ENCODE measurements at places on chromosomes 16 and 17.
A peak's percentile ranks its signal among the peaks of the same experiment; 100 is the strongest.

DNA sequence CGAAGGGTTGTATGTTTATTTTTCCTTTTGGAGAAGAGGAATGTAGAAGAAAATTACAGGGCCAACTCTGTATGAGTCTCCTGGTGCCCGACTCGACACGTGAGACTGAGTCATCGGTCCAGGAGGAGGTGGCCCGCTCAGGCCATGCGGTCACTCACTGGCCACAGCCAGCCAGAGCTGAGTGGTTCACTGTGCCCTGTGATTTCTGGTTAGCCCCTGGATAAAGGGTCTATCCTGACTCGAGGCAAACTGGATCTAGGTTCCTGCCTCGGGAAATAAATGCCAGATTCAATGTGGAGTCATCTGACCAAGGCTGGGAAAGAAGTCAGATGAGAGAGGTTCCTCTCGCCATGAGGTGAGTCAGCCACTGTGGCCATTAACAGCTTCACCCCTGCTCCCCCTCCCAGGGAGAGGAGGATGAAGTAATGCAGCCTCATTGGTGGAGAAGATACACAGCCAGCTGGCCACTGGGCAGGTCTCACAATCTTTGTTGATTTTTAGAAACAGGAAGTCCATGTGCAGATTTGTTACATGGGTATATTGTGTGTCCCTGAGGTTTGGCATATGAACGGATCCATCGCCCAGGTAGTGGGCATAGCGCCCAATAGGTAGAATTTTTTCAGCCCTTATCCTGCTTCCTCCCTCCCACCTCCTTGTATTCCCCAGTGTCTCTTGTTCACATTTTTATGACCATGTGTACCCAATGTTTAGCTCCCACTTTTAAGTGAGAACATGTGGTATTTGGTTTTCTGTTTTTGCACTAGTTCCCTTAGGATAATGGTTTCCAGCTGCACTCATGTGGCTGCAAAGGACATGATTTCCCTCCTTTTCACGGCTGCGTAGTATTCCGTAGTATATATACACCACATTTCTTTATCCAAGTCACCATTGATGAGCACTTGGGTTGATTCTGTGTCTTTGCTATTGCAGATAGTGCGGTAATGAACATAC, 21.7 kb upstream of the USP36 start:
- DNase-seq: no peak

GRCh38 chr16:62665269-62665668, 629.0 kb upstream of the CDH8 start:
- no peak for DNase-seq

DNA sequence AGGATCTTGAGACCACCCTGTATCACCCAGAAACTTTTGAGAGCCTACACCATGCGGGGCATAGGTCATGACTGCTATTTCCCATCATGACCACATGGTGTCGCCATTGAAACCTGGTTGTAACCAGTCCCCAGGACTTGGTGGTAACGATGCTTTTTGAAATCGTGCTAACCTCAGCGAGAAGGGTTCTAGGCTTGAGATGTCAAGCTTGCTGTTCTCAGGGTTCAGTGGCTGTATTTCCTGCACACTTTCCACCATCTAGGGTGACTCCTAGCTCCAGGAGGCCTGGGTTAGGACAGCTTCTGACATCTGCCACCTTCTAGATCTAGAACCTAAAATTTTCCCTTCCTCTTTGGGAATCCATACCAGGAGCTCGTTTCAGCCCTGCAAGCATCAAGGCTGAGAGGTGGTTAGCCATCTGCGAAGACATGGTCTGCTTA, 13.0 kb upstream of the SPNS3 start:
- DNase-seq: peak; percentile 31

DNA sequence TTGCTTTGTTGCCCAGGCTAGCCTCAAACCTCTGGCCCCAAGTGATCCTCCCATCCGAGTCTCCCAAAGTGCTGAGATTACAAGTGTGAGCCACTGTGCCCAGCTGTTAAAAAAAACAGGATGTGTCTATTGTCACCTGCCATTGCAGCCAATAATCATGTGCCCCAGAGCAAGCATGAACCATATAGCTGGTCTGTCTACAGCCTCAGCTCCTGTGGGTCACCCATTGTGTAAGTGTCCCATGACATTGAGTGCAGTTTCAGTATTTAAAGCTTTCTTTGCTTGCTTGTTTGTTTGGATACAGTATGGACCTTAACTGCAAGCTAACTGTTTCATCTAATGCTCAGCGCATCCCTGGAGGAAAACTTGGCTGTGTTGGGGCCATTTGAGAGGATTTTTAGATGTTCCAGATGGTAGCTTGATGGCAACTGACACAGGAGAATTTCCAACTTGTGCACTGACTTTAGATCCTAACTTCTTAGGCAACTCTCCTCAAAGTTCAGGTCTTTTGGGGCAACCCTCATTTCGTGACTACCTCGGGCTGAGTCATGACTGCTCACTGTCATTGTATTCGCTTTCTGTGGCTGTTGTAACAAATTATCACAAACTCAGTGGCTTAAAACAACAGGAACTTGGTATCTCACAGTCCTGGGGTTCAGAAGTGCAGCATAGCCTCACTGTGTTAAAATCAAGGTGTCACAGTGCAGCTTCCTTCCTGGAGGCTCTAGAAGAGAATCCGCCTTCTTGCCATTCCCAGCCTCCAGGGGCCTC, 30.3 kb upstream of the ADORA2B start:
- no peak for DNase-seq

GRCh38 chr16:79645701-79646100, 45.2 kb upstream of the MAF start:
- DNase-seq: no peak

GRCh38 chr17:17127156-17127555, 79.0 kb downstream of the PLD6 start:
- DNase-seq: no peak

DNA sequence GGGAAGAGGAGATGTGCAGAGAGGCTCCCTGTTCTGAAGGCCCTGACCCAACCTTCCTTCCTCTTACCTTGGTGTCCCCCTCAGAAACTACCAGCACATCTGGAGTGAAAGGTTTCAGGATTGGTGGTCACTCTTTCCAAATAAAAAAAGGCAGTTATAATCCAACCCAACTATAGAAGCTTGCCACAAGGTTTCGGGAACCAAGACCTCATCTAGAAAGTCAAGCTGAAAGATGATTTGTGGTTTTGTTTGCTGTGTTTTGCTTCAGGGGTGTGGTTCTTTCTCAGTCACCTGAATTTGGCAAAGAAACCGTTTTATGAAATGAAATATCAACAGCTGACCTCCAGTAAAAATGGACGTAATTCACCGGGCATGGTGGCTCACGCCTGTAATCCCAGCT, 19.3 kb downstream of the SHMT1 start:
- no peak for DNase-seq

- no peak for DNase-seq
Observed at GRCh38 chr16:89893642-89894548, 20.5 kb downstream of the TCF25 start.

- no peak for DNase-seq
Observed at GRCh38 chr16:85448557-85449190, 164.4 kb upstream of the GSE1 start.

GRCh38 chr17:79968116-79968515, 67.6 kb downstream of the TBC1D16 start:
- DNase-seq: no peak

GRCh38 chr17:36057911-36058310, 6.2 kb upstream of the CCL18 start:
- no peak for DNase-seq

GRCh38 chr17:20914658-20915057, 128.2 kb downstream of the USP22 start:
- no peak for DNase-seq

DNA sequence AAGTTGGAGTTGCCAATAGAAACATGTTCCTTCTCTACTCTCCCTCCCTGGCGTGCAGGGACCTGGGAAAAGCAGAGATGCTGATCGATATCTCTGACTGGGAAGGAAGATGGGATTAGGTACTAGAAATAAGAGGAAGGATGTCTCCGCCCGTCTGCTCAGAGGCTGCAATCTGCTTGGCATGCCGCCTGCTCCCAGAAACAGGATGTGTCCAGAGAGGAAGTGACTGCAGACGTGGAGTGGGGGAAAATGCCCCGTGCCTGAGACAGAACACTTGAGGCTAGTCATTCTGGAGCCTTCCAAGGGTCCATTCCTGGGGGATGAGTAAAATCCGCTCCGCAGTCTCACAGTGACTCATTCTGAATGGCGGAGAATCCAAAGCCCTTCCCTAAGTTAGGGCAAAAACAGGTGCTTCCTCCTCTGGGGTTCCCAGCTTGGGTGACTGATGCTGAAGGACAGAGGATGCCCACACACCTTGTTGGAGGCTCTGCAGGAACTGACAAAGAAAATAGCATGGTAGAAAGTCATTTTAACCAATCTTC, 45.0 kb upstream of the SMURF2 start:
- DNase-seq: no peak

GRCh38 chr16:1076801-1077576, 4.4 kb downstream of the SSTR5 start:
- DNase-seq: no peak

DNA sequence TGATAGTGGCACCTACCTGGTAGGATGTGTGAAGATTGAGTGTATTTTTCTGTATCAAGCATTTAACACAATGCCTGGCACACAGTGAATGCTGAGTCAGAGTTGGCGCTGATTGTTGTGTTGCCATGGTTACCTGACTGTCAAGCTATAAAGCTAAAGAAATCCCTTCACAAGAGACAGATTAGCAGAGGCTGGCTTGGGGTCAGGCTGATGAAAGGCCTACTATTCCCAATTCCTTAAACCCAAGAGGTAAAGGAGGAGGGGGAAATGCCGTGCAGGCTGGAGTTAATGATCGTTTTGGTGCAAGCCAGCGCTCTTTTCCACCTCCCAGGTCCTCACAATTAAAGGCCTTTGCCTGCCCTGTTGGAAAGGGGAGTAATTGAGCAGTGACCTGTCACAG, 5.9 kb downstream of the CLEC19A start:
- no peak for DNase-seq

DNA sequence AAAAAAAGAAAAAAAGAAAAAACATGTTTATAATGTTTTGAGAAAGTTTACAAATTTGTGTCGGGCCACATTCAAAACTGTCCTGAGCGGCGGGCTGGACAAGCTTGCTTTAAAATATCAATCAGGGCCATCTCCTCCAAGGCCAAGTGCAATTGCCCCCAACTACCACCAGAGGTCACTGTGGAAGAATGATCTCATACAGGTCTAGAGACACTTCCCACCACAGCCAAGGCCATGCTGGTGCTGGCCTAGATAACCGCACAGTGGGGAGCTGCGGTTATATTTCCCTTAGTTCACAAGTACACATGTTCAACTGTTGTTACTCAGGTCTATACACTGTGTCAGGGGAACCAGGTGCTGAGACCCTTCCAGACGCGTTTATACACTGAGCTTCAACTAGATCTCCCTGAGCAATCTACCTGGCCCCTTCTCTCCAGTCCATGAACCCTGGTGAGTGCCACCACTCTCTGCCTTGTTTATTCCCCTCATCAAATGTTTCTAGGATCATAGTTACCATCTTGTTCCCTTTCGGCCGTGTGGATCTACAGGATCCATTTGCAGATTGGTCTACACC, 83.8 kb upstream of the CCL2 start:
- peak; percentile 25 for DNase-seq

DNA sequence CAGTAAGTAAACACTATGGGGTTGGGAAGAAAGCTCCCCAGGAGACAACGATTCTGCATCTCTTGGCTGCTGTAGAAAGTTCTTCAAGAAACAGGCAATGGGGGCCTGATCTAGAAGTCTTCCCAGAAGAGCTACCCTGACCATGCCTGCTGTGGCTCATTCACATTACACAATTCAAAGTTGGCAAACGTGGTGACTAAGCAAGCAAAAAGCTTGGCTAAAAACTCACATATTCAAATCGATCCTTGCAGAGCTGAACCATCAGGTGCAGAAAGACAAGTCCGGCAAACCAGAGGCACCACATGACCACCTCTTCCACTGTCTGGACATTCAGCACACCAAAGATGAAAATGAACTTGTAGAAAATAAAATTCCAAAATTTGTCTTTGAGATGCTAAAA, 16.1 kb downstream of the AMFR start:
- no peak for DNase-seq

DNA sequence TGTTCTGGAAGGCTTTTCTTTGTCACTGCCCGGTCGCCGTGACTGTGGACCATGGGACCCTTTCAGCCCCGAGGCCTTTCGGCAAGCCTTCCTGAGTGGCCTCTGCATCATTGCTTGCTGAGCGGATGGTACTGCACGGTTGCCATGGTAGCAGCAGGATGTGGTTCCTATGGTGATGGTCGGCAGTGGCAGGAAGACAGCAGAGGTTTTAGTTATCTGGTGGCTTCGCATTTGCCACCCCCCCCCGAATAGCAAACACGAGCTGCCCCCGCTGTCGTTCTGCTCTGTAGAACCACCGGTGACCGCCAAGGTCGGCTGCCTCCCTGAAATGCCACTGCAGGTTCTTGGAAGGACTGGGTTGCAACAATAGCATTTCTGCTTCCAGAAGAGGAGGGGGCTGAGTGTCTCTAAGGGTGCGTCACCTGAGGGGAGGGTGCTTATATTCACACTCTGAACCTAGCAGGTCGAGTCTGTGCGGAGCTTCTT, 76.6 kb downstream of the CMIP start:
- peak; percentile 58 for DNase-seq

DNA sequence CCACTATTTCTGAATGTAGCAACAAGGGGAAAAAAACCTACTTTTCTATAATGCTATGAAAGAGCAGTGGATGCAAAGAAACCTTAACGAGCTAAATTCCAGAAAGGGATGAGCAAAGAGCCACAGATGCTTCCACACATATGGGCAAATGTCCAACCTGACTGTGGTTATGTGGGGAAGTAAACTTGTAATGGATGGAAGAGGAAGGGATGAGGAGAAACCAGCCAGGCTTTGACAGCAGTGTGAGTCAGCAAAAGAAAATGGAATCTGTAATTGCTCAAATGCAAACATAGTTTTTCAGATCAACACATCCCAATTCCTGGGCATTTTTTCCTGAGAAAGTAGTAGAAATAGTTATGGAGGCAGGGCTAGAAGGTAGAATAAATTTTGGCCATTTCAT, 204.8 kb upstream of the CPHXL start:
- DNase-seq: no peak

- no peak for DNase-seq
Observed at GRCh38 chr17:28792877-28793661, 49.3 kb downstream of the TRAF4 start.

GRCh38 chr17:2049333-2050299, 5.3 kb upstream of the HIC1 start:
- peak; percentile 86 for DNase-seq

DNA sequence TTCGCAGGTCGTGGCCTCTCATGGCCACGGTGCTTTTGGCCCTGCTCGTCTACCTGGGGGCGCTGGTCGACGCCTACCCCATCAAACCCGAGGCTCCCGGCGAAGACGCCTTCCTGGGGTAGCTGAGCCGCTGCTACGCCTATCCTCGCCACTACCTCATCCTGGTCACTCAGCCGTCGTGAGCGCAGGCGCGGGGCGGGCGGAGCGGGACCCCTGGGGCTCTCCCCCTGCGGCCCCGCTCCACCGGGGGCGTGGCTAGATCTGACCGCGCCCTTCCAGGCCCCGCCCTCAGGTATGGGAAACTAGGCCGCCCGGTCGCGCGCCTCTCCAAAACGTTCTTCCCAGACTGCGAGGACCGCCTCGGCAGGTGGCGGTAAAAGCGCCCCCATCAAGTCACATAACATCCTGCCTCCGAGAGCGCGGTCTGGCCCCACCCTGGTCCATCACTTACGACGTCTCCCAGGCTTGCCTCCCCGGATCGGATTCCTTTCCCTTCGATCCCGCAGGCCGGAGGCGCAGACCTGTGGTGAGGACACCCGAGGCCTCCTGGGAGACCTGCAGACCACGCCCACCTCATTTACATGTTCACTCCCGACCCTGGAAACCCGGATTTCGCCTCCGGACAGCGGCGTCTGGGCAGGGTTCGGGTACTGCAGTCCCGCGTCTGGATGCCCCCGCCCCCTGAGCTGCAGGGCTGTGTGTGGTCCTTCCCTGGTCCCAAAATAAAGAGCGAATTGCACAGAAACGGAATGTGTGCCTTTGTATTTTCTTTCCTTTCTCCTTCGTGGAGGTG, 91.5 kb upstream of the TMEM97 start:
- no peak for DNase-seq
